GM23248 (cell line): ENCODE measurements at places on chromosomes 4 and X. TPM values are rescaled to one million over a fixed set of nuclear protein-coding genes. Genes with fewer than 3 reads are reported as not detected.

DNA sequence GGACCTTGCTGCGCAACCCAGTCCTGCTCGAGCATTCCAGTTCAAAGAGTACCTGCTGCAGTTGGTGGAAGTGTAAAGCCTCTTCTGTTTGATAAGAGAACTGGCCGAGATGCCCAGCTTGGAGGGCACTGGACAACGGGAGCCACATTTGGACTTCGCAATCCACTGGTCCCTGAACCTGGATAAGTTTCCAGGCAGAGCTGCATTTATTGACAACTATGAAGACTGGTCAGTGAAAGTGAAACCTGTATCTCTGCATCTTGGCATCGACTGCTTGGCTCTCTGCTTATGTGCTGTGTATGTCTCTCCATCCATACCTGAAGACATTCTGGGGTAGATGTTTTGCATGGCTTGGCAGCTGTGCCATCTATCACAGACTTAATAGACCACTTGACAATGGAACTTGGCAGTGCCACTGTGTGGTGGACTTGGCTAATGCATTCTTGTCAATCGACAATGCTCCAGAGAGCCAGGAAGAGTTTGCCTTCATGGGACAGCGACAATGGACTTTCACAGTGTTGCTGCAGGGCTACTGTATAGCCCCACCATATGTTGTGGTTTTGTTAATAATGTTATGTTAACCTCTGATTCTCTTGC is 43.5 kb upstream of the ZBTB33 start:
- no peak for DNase-seq

- peak; percentile 78 for DNase-seq
Measured at GRCh38 chr4:26217961-26218676, 102.7 kb upstream of the RBPJ start.

GRCh38 chr4:101667348-101667747 is 123.2 kb upstream of the BANK1 start:
- DNase-seq, result peak; percentile 28

GRCh38 chrX:39609941-39610340 is 487.8 kb downstream of the BCOR start:
- peak; percentile 52 for DNase-seq

GRCh38 chrX:108270280-108270679 is 167.9 kb downstream of the COL4A6 start:
- DNase-seq, result no peak

DNA sequence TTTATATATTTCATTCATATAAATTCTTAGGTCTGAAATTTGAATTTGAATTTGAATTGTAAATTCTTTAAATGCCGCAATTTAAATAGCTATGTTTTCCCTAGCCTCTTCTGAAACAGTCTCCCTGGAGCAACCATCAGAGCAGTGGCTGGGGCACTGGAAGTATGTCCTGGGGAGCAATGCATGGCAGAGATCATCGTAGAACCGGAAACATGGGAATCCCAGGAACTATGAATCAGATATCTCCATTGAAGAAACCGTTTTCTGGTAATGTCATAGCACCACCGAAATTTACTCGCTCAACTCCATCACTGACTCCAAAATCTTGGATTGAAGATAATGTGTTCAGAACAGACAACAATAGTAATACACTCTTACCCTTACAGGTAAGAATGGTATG is 4.9 kb downstream of the CPEB2 start:
- no peak for DNase-seq

- no peak for DNase-seq
Measured at GRCh38 chr4:11701966-11702725, 273.5 kb upstream of the HS3ST1 start.

TACR3 gene
- not detected in 2 replicates for polyA plus RNA-seq

GRCh38 chr4:184282895-184283654 is 65.4 kb upstream of the ENPP6 start:
- no peak for DNase-seq

- DNase-seq, result peak; percentile 10
Measured at GRCh38 chrX:10972706-10973105, 138.4 kb upstream of the HCCS start.

DNA sequence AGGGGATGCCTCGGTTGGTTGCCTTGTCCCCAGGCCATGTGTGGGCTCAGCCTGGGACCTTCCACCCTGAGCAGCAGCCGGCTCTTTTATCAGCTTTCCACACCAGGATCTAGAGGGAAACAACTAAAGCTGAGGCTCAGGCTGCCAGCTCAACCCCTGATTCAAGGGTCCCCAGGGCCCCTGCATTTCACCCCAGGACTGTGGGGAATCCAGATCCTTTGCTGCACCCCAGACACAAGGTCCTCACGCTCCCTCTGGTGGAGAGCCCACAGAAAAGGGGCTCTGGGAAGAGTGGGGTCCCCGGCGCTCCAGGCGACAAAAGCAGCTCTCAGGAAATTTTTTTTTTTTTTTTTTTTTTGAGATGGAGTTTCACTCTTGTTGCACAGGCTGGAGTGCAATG is 64.3 kb downstream of the ZFYVE28 start:
- peak; percentile 13 for DNase-seq

- peak; percentile 42 for DNase-seq
Measured at GRCh38 chrX:134004084-134004483, 18.7 kb upstream of the GPC3 start.

IGFBP7 gene
- 1,347 and 1,359 TPM in 2 replicates for polyA plus RNA-seq

DNA sequence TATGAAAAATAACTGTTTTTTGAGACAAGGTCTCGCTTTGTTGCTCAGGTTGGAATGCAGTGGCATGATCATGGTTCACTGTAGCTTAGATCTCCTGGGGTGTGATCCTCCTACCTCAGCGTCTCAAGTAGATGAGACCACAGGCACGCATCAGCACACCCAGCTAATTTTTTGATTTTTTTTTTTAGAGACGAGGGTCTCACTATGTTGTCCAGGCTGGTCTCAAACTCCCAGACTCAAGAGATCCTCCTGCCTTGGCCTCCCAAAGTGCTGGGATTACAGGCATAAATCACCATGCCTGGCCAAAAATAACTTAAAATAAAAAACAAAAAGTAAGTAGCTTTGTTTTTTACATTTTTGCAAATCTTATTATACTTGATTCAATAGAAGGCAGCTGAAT is 63.3 kb downstream of the NOCT start:
- DNase-seq, result no peak

CHRDL1 gene
- 0.06 TPM in 1 of 2 replicates, not detected in the other for polyA plus RNA-seq

DNA sequence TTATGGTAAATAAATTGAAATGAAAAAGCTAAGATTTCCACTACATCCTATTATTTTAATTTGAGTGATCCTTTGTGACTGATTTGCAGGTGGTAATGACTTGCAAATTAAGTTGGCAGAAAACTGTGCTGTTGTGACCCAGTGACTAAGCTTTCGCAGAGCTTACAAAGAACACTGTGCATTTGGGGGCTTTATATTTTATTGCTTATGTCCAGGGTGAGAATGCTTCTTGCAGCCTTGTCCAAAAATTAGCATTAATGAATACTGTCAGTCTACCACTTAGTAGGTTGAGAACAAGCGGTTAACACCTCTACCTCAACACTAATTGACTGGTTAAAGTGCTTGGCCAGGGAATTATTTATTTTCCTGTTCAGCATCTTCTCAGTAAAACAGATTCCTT is 991.3 kb upstream of the DIAPH2 start:
- DNase-seq, result no peak

KLF3 gene
- 12.9 and 13.8 TPM in 2 replicates for polyA plus RNA-seq

DNA sequence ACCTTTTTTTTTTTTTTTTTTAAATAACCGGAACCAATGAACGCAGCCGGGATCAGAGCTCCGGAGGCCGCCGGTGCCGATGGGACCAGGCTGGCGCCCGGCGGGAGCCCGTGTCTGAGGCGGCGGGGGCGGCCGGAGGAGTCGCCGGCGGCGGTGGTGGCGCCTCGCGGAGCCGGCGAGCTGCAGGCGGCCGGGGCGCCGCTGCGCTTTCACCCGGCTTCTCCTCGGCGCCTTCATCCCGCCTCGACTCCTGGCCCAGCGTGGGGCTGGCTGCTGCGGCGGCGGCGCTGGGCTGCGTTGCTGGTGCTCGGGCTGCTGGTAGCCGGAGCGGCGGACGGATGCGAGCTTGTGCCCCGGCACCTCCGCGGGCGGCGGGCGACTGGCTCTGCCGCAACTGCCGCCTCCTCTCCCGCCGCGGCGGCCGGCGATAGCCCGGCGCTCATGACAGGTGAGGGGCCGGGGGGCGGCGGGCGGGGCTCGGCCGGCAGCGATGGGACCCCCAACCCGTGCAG is 337 bp downstream of the STIM2 start:
- peak; percentile 83 for DNase-seq

DNA sequence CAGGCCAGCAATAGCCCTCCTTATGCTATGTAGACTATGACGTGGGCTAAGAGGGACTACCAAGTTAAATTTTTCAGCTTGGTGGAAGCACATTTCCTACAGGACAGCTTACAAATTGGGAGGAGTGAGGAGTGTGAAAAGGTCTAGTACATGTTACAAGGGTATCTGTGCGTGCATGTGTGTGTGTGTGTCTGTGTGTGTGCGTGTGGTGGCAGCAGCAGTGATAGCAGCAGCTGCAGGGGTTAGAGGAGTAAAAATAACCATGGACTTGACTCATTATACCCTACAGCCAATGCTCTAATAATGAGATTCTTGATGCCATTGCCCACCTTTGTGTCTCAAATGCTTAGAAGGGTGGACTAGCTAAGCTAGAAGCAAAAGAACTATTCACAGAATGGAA is 88.6 kb downstream of the SLC9A7 start:
- no peak for DNase-seq

DNA sequence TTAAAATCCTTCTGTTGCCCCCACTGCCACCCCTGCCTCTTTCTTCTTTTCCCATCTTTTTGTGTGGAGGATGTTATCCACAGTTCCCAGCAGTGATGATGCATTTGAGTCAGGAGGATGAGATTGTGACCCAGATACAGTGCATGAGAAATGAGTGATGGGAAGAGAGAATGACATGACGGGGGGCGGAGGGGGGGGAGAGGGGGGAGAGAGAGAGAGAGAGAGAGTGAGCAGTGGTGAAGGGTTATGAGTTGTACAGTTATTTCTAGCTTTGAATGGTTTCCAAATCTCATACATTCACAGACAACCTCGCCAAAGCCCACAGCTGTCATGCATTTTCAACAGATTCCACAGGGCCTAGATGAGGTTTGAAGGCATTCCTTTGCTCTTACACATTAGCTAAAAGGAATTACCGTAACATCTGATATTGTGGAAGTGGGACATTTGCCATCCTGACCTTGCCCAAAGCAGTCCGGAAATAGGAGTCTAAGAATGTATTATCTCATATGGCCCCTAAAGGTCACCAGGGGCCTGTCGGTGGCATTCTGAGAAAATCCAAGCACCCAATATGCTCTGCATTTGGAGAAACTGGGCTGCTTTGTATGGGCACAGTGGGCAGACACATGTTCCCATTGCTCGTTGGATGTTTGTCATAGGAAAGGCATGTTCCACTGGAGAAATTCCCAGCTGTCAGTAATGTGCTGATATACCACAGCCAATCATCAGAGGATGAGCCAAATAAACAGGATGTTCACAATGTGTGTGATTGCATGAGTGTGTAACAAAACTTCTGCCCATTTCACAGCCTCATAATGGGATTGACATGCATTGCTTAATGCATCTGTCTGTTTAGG is 435.8 kb downstream of the SPRY1 start:
- DNase-seq, result peak; percentile 97

GRCh38 chrX:21655901-21656586 is 2.1 kb downstream of the KLHL34 start:
- no peak for DNase-seq

- DNase-seq, result no peak
Measured at GRCh38 chrX:56089376-56089775, 142.8 kb upstream of the KLF8 start.

DNA sequence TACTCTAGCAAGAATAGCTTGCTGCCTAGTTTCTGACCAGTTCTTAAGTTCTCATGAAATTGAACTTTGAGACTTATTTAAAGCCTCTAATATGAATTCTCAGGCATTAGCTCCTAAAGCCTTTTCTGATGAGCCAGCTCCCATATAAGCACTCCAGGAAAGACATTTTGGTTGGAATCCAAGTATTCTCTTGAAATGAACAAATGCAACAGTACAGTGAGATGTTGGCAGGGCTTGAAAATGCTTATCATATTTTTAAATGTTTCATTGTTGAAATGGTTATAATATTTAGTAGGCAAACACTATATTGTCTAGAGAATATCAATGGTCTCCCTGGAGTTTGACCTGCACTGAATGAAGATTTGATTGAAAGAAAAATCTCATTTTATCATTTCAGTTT is 240.3 kb downstream of the ANK2 start:
- peak; percentile 59 for DNase-seq

DNA sequence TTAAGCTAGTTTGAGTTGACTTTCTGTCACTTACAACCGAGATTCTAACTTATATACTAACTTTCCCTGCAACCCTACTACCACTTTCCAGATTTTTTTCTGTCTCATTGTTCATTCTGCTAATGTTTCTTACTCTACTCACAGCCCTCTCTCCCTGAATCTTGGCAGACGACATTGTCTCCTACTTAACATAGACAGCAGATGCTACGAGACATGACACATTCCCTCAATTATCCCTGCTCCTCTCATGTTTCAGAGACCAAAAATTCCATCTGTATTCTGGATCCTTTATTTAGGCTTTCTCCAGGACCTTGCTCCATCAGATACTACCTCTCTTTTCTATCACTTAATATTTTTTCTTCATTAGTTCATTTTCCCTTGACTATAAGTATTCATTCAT is 379.1 kb upstream of the TEX13C start:
- DNase-seq, result no peak

DNA sequence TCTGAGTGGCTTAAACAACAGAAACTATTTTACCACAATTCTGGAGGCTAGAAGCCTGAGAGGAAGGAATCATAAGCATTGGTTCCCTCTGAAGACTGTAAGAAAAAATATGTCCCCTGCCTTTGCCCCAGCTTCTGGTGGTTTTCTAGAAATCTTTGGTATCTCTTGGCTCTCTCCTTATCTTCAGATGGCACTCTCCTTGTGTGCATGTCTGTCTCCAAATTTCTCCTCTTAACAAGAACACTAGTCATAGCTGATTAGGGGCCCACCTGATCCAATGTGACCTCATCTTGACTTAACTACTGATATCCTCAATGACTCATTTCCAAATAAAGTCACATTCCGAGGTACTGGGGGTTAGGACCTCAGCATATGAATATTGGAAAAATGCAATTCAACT is 635.0 kb upstream of the NR3C2 start:
- DNase-seq, result no peak

GRCh38 chr4:36328130-36328529 is 46.7 kb downstream of the DTHD1 start:
- no peak for DNase-seq

GYPA gene
- polyA plus RNA-seq, result not detected in 2 replicates

DNA sequence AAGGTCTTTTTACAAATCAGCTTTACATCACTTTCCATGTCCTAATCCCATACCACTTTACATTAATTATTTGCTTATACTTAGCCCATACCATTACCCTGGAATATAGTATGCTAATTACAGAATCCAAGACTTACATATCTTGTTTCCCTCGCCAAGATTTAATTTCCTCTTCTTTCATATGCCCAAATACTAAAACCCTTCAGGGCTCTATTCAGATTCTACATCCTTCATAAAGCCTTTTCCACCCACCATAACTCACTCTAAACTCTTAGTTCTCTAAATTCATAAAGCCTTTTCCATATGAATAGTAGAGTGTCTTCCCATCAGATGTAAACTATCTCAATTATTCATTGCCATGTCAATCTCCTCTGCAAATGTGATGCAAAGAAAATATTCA is 390.7 kb downstream of the STPG2 start:
- no peak for DNase-seq

SLC9B1 gene
- 0.19 and 0.51 TPM in 2 replicates for polyA plus RNA-seq
